CD4-positive, alpha-beta T cell treated with Interleukin-4 for 1 hour (primary cell): ENCODE measurements at places on chromosomes 5 and 9.

- DNase-seq = no peak
Observed at GRCh38 chr9:126874546-126875314, 14.3 kb downstream of the ZBTB34 start.

GRCh38 chr5:151684690-151685361 is 1.9 kb downstream of the SPARC start:
- no peak for DNase-seq

DNA sequence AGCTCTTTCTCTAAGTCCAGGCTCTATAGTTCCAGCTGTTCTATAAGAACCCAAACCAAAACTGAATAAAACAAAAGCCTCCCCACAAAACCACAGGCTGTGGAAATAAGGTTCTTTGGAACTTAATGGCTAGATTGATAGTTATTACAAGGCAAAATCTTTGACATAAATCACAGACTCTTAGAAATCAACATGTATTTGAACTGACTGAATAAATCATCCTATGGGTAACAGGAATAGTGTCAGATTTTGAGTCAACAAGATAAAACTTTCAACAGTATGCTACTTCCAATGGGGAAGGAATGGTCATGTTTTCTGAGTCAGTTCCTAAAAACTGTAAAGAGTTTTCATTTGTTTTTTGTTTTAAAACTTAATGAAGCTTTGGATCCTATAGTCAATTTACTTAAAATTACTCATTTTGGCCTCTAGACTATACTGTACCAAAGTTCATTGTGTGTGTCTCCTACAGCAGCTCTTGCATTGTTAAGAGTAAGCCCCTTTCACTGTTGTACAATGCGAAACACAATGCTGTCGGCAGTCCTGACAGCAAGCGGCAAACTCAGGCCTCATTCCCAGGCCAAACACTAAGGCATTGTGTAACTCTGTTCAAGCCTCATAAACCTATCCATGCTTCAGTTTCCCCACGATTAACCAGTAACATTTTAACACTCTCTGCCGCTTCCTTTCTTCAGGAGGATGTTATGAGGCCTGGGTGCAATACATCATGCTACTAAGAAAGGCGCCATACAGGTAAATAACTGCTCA is 134.1 kb downstream of the ARL15 start:
- DNase-seq = no peak

GRCh38 chr9:3893519-3893918 is 367.7 kb upstream of the RFX3 start:
- no peak for DNase-seq

GRCh38 chr9:133895335-133895734 is 96.8 kb downstream of the VAV2 start:
- no peak for DNase-seq

DNA sequence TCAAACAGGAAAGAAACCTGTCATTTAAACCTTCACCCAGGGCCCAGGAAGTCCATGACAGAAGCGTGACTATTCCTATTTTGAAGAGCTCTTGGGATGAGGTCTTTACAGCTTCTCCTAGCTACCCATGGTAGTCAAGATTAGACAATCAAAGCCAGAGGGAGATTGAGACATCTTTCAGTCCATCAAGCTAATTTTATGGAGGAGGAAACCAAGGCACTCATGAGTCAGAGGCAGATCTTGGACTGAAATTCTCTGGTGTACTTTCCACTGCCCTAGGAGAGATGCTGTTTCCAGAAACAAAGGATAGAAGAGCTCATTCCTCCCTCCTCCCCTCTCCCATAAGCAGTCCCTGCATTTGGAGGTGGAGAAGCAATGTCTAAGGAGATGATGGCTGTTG is 9.2 kb downstream of the TNFSF8 start:
- no peak for DNase-seq

DNA sequence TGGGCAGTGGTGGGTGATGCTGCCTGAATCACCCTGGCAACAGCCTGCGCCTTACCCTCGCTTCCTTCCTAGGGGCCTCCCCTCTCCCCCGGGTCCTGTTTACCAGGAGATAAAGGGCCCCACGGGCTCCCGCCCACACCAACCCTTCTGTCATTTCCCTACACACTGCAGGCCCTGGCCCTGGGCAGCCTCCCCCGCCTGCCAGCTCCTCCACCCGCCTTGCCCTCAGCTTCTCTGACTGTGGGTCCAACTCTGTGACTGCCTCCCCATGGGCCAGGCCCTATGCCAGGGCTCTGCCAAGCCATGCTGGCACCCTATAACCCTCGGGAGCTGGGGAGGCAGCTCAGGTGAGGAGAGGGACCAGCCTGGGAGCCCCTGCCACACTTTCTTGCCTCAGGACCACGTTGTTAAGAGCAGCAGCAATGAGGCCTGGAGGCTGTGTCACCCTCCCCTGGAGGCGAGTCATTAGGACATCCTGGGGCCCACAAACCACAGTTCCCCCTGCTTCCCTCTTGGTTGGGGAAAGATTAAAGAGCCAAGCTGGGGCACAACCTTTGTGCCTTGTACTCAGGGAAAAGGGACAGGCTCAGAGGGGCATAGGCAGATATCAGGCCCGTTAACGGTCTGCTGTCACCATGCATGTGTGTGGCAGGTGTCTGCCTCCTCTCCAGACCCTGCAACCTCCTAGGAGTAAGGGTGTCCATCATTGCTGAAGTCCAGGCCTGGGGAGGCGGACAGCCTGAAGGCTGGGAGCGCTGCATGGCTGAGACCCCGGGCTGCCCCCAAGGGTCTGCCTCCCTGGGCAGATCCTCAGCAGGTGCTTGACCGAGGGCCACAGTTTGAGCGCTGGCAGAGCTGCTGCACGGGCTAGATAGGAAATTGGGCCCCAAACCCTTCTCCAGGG is 2.8 kb downstream of the MGAT4B start:
- DNase-seq = peak; percentile 39

- no peak for DNase-seq
Observed at GRCh38 chr5:61767231-61768080, 435.4 kb downstream of the ZSWIM6 start.

DNA sequence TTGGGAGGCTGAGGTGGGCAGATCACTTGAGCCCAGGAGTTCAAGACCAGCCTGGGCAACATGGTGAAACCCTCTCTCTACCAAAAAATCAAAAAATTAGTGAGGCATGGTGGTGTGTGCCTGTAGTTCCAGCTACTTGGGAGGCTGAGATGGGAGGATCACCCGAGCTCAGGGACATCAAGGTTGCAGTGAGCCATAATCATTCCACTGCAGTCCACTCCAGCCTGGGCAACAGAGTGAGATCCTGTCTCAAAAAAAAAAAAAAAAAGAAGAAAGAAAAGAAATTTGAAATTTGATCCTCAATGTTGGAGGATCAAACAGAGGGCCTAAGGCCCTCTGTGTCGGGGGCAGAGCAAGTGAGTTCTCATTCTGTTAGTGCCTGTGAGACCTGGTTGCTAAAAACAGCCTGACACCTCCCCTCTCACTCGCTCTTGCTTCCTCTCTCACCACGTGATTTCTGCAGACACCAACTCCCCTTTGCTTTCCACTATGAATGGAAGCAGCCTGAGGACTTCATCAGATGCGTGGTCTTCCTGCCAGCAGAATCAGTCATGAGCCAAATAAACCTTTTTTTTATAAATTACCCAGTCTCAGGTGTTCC is 8.4 kb upstream of the GOLPH3 start:
- no peak for DNase-seq

GRCh38 chr9:21789541-21790037 is 12.8 kb upstream of the MTAP start:
- peak; percentile 81 for DNase-seq

DNA sequence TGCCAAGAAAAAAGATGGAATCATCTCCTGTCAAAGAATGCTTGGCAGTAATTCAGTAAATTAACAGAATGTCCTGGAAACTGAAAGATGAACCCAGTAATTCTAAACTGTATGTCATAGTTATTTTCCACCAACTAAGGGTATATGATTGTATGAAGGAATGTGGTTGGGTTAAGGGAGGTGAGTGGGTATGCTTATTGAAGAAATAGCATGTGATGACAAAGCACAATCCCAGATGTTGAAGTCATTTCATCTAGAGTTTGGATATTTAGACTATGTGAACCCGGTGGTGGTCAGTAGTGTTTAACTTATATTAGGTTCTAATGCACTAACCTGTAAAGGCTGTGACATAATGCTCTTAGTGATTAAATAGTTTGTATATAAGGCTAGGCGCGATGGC is 87.3 kb downstream of the CDKN2A start:
- no peak for DNase-seq

DNA sequence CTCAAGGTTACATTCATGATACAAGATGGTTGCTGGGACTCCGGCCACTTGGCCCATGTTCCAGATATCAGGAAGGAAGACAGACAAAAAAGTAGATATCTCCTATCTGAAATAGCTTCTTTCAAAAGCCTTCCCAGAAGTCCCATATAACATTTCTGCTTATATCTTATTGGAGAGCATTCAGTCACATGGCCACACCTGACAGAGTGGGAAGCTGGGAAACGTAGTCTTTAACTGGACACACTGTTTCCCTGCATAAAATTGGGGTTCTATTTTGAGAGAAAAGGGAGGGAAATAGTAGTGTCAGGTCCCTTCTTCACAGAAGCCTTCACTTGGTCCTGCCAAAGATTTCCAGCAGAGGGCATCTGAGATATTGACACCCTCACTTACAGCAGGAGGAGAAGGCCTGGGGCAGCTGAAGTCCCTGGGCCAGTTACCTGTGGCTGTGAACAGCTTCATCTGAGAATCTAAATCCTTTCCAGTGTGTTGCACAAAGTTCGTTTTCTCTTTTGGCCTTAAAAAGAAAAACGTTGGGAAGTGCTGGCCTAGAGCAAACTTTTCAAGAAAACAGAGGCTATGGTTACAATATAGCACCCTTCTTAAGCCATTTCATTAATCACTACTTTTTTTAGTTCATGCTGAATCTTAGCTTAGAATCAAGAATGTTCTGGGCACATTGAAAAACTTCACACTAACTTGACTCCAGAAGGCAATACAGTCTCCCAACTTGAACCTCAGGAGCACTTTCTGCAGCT is 33.5 kb downstream of the SPEF2 start:
- DNase-seq = peak; percentile 64

- no peak for DNase-seq
Observed at GRCh38 chr9:92147852-92148180, 32.6 kb upstream of the SPTLC1 start.

DNA sequence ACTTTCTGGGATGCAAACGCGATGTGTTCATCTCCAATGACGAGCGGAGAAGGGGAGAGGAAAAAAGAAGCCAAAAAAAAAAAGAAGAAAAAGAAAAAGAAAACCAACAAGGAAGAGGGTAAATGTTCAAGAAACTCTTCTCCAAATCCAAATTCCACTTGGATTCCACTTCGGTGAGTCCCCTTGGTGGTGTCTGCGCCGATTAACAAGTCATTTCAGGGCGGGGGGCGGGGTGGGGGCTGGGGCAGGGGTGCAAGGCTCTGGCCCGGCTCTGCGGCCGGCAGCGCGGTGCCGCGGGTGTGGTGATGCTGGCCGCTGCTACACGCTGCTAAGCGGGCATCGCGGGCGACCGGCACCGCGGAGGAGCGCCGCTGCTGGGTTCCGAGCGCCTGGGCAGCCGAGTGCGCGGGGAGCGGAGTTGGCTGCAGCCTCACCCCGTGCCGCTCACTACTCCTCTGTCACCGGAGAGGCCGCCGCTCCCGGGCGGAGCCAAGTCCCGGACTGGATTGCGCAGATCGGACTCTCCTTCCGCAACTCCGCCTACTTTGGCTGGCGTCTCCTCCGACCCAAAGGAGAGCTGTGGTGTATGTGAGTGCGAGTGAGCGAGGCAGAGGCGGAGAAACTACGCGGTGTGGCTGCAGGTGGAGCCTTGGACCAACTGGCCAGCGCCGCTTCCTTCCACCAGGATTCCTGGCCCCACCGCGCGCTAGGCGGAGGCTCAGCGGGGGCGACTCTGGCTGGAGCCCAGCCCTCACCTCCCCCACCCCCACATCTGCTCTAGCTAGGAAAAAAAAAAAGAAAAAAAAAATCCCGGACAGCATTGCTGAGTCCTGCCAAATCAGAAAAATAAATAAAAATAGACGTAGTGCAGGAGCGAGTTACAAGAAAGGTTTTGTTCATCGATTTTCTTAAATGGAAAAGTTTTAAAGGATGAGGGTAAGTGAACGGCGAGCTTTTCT is at the start of gene SEMA6A:
Gene SEMA6A, minus strand, starts transcription at position 457 of the 959 bp plus-strand sequence. CDS start 69,879 bp downstream, outside the sequence.
- DNase-seq = peak; percentile 50

GRCh38 chr9:126494746-126495145 is 119.0 kb upstream of the LMX1B start:
- no peak for DNase-seq

DNA sequence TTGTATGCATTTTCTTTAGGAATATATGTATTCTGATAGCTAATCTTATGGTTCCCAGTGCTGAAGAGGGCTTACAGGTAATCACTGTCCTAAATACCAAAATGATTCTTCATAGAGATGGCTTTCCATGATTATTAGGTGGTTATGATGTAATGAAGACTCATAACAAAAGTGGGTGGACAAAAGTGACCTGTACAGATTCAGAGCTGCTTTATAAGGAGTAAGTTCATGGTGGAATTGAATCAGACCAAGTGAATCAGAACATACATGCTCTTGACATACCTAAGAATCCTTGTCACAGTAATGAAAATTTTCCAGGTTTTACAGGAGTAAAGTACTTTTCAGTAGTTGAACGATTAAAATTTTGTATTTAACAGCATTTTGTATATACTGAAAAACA is 105.6 kb downstream of the NIPBL start:
- no peak for DNase-seq

DNA sequence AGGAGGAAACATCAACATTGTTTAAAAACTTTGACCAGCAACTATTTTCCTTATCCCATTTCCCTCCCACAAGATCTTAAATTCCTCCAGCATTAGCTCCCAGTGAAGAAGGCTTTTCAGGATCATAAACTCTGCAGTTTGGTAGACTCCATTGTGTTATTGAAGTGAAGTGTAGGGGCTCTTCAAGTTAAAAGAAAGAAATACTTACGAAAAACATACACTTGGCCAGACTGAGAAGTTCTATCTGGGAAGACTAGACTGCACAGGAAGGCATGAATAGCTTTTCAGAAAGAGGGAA is 22.3 kb downstream of the LIFR start:
- no peak for DNase-seq

- DNase-seq = peak; percentile 23
Observed at GRCh38 chr9:35741740-35742139, 7.3 kb downstream of the GBA2 start.

DNA sequence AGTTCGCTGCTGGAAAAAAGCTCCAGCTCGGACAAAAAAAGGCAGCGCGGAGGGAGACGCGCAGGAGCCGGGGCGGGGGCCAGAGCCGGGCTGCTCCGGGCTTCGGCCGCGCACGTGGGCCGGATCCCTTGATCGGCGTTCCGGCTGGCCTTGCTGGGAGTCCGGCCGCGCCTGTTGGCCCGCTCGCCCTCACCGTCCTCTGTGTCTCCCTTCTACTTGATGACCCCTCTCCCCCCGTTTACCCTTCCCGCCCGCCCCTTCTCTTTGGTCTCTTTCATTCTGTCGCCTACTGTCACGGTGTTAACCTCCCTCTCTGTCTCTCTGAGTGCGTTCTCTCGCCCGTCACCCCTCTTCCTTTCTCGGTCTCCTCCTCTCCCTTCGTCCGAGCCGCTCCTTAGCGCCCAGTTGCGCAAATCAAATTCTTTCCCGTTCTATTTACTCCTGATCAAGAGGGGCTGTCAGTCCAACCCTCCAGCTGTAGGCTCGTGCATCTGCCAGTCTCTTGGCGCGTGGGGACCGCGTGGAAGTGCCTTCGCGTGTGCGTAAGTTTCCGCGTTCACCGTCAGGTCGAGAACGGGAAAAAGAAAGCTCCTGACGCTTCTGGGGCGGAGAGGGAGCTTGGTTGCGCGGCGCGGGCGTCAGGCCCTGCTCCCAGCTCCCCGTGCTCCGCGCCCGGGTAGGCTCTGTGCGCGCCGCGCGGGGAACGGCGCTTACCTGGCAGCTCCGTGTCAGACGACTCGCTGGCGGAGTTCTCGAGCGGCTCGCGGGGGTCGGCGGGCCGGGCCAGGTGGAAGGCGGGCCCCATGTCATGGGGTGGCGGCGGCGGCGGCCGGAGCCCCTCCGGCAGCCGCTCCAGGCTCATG is 798 bp downstream of the PITX1 start:
- DNase-seq = peak; percentile 5
